ENCODE measurements at places on chromosomes 1 and 21.
A peak's percentile ranks its signal among the peaks of the same experiment; 100 is the strongest.

DNA sequence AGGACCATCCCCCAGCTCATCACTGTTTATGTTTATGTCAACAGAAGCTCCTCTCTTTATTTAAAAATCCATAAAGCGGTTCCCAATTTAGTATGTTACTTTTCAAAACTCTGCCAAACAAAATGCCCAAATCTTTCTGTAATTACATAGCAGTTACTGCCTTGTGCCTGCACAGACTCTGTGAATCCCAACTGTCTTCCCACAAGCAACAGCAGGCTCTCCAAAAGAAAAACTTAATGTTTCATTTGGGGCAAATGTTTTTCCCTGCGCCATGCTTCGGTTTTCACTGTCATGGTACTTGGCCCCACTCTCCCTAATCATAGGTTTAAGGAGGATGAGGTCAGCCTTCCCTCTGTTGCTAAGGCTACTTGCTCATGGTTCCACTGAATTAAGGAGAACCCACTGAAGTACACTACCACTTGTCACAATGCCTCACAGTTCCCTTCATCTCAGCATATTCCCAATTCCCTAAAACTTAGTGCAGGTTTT lies 4.6 kb downstream of the COLGALT2 start:
- no peak for DNase-seq

DNA sequence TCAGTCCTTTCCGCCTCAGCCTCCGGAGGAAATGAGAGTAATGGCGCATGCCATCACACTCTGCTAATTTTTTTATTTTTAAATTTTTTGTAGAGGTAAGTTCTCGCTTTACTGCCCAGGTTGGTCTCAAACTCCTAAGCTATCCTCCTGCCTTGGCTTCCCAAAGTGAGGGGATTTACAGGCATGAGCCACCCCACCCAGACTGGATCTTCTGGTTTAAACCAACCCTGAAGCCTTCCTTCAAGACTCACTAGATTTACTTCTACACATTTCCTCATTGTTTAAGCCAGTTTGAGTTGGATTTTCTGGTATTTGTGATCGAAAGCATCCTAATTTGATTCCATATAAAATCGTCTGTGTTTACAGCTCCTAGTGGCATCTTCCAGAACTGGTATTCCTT lies 23.1 kb upstream of the SCAF4 start:
- no peak for DNase-seq

DNA sequence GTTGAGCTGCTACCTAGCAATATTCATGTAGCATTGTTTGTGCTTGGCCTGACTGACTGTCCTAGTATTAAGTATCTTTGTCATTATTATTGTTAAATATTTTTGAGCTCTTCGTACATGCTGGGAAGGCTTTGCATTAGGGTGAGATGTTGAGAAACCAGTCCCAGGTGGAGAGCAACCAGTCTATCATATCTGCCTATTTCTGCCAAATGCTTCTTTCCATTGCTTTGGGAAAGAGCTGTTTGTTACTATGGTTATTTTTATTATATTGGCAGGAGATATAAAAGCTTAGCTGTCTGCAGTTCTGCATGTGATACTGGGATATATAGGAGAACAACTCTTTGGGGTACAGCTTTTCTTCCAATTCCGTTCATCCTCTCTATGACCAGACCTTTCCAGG lies 85.1 kb downstream of the CLDN17 start:
- no peak for DNase-seq

GRCh38 chr21:31279986-31280385 lies 64.1 kb downstream of the TIAM1 start:
- DNase-seq, result no peak

DNA sequence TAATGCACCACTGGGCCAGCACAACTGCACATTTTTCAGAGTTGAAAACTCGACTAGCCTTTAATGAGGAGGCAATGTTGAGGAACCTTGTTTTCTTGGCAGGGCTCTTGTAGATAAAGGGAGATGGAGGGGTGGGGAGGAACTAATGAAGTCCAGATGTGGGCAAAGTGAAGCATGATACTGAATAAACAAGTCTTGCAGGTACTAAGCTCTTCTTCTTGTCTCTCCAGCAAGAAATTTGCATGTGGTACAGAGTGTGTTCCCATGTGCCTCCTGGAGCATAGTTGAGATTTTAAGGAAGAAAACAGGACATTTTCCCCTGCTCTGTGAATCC lies 47.0 kb downstream of the PLPP3 start:
- DNase-seq, result peak; percentile 51

DNA sequence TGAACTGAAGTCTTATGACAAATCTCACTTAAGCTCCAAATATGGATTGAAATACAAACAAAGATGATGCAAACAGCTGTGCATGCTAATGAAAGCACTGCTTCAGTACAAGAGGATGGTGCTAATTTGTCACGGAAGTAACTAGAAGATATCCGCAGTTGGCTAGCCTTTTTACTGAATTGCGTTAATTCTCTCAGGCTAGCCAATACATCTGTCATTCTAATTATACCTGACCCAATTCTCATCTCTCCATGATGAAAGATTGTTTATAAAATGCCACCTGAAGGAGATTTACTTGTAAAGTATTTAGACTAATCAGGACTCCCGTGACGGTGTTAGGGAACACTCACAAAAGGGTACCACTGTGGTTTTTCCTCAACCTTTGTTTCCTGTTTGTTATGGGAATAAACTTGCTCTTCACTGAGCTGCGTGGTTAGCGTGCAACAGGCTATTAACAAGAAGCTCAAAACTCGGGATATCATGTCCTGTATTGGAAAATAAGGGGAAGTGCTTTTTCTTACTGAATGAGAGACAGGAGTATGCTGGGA lies 162.5 kb downstream of the APP start:
- DNase-seq, result no peak

- DNase-seq, result no peak
Observed at GRCh38 chr1:199046618-199047017, 407.8 kb downstream of the PTPRC start.

- DNase-seq, result peak; percentile 20
Observed at GRCh38 chr1:174262349-174263241, 103.3 kb downstream of the RABGAP1L start.

DNA sequence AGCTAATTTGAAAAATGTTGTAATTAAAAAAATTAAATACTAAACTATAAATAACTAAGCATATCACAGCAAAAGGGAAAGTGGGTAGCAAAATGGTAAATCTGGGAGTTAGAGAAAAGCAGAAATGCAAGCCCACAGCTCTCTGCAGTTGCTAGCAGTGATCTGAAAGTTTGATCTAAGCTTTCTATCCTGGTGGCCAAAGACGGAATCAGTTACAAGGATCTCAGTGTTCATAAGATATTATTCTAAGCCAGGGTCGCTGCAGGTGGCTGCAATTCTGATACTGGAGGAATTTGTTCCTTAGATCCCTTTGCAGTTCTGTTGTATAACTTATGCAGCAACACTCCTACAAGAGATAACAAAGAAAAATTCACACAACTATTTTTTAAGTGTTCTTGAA lies 363.7 kb downstream of the SETD4 start:
- DNase-seq, result no peak

GRCh38 chr1:75308365-75308764 lies 174.2 kb downstream of the LHX8 start:
- DNase-seq, result no peak

- no peak for DNase-seq
Observed at GRCh38 chr1:7518411-7518810, 252.7 kb upstream of the VAMP3 start.

DNA sequence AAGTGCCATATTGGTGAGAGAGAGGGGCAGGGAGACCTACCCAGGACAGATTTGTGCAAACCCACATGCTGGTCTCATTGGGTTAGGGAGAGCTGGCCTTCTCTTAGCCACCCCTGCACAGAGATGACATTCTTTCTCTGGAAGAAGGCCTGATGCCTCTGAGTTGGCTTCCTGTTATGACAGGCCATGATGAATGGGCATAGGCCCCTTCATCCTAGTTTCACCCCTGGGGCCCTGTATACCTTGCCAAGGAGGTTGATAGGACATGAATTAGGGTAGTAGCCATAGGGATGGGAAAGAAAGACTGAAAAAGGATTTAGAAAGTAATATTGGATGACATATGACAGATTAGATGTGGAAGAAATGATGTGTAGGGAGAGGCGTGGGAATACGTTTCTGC lies 46.6 kb downstream of the TENT5C start:
- DNase-seq, result no peak

DNA sequence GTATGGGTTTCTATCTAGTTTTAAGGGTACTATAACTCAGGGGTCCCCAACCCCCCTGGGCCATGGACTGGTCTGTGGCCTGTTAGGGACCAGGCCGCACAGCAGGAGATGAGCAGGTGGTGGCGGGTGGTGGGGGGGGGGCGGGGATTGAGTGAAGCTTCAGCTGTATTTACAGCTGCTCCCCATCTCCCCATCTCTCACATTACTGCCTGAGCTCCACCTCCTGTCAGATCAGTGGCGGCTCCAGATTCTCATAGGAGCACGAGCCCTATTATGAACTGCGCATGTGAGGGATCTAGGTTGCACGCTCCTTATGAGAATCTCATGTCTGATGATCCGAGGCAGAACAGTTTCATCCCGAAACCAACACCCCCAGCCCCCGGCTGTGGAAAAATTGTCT lies 95.1 kb upstream of the SLC45A1 start:
- no peak for DNase-seq

DNA sequence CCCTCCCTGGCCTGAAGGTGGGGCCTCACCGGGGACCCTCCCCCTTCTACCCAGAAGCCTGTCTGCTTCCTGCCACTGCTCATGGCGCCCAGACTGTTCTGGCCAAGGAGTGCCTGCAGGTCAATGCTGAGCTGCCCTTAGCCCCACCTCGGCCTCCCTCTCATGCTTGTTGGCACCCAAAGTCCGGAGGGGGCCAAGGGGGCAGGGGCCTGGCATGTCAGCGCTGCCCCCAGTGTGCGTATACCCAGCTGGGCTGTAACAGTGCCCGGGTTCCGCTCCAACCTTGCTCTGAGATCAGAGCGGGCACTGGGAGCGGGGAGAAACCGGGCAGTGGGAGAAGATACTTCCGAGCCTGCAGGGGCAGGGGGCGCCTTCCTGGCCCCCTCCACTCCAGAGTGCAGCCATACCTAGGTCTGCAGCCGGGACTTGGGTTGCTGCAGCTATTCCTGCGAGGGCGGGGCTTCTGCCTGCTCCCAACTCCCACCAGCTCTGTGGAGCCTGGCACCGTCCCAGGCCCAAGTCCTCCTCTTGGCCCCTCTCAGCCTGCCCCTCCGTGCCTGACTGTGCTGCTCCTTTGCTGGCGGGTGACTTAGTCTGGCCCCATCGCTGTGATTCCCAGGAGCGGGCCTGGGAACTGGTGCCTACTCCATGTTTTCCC lies 21.4 kb upstream of the TGFB2 start:
- no peak for DNase-seq

DNA sequence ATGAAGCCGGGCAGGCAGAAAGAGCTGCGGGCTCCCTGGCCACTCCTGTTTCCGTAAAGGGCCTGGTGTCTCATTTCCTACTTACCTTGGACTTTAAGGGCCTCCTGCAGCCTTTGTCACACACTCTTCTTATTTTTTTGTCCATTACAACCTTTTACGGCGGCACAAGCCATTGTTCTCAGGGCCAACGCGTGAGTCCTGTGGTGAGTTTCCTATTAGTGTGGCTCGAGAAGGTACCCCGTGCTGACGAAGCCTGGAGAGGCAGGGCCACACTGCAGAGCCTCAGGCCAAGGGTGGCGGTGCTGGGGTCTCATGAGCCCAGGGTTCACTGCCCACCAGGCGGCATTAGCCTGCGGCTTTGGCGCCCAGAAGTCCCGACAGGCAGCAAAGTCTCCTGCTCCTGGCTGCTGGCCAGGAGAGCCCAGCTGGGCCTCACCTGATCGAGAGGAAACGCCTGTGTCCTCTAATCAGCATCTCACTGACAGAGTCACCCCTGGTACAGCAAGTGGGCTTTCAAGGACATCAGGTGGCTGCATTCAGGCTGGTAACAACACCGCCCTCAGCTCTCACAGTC lies 62.0 kb downstream of the SIK1 start:
- no peak for DNase-seq

GRCh38 chr1:2449636-2450454 lies 26.2 kb upstream of the PLCH2 start:
- DNase-seq, result no peak

- peak; percentile 40 for DNase-seq
Observed at GRCh38 chr1:47432071-47433036, 5.5 kb upstream of the FOXD2 start.

DNA sequence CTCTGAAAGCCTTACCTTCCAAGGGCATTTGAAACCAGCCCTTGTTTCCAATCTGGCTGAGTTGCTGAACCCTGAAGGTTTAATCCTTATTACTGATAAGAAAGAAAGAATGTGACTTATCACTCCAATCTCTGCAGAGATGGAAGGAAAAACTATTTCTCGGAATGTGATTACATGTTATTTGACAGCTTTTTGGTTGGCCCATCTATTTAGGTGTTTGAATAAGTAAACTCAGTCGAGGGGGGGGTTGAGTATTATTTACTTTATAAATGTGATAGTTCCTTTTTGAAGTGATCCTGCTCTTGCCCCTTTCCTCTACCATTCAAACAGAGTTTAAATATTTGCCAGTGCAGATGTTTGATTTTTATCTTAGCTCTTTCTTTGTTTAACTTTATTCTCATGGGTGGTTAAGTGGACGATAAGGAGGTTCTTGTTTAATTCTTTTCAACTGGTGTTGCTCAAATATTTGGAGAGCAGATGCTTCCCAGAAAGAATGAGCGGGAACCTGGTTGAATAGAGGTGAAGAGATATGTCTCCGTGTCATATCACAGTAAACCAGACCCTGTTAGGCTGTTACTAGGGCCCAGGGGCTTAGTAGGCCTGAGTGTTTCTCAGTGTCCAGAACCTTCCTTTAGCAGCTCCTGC lies 126.1 kb downstream of the CACHD1 start:
- DNase-seq, result no peak
